NCI-H748 treated with DMSO at 0.1 percent for 48 hours (cell line): ENCODE measurements at places on chromosomes 12 and 14.

DNA sequence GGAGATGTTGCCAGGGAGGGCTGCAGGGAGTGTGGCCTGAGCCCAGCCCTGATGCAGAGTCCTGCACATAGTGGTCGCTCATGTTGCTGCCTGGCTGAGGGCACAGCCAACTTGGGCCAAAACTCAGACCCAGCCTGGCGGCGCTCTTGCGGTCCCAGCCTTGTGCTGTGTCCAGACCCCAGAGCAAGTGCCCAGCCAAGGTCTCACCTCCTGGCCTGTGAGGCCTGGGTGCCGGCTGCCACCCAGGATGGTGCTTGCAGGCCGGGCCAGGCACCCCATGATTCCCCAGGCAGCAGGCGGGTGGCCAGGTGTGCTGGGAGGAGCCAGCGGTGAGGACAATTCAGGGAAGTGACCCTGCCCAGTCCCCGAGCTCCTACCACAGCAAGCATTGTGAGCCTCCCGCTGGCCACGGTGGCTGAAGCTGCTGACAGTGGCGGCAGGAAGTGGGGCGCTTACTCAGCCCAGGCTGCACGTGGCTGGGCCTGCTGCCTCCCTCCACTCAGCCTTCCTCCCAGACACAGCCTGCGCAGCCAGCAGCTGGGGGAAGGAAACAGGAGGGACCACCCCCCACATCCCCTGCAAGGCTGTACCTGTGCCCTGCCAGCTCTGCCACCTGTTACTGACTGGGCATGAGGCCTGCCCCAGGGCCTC lies 17.7 kb upstream of the PGF start:
- no peak for DNase-seq

DNA sequence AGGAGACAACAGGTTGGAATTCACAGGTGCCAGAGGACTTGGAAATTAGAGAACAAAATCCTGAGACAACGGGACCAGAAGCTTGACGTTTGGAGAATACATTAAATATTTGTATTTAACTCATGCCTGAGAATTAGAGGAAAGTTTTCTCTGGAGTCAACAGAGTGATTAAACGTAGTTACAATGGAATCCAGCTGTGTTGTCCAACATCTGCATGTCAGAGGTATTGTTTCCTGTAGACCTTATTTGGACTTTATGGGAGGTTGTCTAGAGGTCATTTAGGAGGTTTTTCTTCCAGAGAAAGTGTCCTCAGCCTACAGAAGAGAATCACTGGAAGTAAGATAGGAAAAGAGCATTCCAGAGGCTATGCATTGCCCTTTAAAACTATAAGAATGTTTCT lies 45.1 kb upstream of the RERGL start:
- no peak for DNase-seq

- DNase-seq: no peak
Measured at GRCh38 chr12:56469007-56469930, 891 bp downstream of the SPRYD4 start.

- DNase-seq: no peak
Measured at GRCh38 chr14:24438223-24439097, 4.1 kb downstream of the SDR39U1 start.

DNA sequence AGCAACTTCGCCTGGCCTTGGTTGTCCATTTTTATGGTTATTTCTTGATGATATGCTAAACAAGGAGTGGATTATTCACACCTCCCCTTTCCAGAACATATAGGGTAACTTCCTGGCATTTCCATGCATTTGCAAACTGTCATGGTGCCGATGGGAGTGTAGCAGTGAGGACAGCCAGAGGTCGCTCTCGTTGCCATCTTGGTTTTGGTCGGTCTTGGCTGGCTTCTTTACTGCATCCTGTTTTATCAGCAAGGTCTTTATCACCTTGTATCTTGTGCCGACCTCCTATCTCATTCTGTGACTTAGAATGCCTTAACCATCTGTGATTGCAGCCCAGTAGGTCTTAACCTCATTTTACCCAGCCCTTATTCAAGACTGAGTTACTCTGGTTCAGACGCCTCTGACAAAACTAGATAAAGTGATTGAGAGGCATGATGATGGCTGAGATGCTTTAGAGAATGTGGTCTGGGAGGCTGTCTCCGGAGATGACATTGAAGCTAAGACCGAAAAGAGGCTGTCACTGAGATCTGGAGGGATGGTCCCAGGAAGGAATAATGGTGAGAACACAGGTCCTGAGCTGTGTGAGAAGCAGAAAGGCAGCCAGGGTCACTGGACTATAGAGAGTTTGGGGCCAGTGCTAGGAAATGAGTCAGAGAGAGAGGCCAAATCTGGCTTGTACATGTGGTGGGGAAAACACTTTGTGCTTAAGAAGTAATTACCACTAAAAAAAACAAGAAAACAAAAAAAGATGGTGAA lies 2.9 kb downstream of the GLT1D1 start:
- DNase-seq: no peak

GRCh38 chr14:49367696-49368095 lies 218.5 kb downstream of the RPS29 start:
- DNase-seq: no peak

DNA sequence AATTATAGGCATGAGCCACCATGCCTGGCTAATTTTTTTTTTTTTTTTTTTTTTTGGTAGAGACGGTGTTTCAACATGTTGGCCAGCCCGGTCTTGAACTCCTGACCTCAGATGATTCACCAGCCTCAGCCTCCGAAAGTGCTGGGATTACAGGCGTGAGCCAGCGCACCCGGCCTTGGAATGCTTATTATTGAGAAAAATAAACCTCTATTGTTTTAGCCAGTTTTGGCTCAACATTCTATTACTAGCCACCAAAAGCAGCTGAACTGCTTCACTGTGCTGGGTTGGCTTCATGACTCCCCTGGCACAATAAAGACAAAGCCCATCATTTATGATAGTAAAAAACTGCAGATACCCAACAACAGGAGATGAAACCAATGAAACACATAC lies 93.5 kb upstream of the CEP83 start:
- no peak for DNase-seq

- no peak for DNase-seq
Measured at GRCh38 chr14:44701563-44702263, 194.6 kb upstream of the FSCB start.

DNA sequence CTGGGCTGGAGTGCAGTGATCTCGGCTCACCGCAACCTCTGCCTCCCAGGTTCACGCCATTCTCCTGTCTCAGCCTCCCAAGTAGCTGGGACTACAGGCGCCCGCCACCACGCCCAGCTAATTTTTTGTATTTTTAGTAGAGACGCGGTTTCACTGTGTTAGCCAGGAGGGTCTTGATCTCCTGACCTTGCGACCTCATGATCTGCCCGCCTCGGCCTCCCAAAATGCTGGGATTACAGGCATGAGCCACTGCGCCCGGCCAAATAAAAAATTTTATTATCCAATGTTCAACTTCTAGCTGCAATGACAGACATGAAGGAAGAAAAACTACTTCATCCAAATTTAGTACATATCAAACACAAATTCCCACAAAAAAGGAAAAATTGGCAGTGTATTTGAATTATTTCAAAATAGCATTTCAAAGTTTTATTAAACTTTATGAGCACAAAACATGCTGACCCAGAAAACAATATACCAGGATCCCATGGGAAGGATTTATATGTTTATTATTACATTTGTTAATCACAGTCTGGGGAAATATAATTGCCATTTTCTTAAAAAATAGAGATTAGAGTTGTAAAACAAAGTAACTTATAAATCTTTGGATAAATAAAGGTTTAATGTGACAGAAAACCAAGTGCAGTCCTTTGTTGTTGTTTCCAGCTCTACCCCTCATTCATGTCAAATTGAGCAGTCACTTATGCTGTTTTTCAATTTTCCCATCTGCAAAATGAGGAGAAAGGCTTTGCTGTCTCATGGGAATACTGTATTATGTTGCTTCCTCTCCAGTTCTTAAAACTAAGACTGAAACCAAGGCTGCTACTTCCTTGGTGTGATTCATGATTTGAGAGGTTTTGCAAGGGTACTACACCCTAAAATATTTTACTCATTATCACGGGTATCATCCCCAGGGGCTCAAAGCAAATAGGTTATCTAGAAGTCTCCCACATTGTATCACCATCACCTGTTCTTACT lies 155.2 kb upstream of the AVPR1A start:
- DNase-seq: no peak

DNA sequence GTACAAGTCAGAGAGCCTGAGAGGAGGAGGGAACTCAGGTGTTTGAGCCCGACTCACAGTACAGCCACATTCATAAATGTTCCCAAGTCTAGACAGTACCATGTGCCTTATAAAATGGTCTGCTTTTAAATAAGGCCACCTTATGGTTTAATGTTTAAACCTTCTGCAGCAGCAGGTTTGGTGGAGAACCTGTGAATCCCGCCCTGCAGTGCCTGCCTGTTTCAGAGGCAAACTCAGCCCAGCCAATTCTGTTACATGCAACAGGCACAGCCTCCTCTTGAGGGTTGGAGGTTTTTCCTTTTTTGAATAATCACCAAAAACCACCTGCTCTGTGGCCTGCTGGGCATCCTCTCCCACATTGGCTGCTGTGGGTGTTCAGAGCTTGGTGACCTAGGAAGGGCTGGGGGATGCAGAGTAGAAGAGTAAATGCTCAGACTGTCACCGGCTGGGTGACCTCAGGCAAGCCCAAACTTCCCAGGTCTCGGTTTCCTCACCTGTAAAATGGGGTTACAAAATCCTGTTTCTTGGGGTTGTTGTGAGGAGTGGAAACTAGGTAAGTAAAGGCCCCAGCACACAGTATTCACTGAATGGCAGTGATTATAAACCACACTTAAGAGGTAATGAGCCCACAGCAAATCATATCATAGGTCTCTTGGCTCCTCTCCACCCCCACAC lies 28.0 kb downstream of the NUAK1 start:
- DNase-seq: no peak

DNA sequence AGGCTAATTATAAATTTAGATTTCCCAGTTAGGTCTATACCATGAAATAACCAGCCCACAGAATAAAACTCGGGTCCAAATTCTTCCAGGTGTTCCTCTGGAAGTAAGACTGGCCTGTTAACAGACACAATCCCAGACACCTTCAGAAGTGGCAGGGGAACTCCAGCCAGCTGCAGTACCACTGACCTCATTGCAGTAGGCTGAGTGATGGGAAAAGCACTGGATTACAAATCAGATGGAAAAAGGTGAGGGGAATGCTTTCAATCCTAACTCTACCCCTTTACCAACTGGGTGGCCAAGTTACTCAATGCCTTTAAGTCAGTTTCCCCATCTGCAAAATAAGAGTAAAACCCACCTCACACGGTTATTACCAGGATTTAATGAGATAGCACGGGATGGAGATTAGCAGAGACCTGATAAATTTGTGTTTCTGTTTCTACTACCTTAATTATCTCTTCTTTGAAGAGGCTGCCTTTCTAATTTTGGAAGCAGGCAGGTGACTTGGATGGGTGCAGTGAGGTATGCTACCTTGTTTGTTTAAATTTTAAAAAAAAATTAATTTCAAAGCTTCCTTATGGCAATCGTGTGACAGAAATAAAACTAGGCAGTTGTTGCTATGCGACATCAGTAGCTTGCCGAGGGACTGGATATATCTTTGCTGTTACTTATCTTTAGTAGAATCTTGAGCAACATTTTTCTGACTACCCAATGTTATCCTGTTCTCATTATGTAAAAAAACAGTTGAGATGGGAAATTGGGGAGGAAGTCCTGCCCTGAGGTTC lies 167.3 kb upstream of the GRIN2B start:
- DNase-seq: no peak

DNA sequence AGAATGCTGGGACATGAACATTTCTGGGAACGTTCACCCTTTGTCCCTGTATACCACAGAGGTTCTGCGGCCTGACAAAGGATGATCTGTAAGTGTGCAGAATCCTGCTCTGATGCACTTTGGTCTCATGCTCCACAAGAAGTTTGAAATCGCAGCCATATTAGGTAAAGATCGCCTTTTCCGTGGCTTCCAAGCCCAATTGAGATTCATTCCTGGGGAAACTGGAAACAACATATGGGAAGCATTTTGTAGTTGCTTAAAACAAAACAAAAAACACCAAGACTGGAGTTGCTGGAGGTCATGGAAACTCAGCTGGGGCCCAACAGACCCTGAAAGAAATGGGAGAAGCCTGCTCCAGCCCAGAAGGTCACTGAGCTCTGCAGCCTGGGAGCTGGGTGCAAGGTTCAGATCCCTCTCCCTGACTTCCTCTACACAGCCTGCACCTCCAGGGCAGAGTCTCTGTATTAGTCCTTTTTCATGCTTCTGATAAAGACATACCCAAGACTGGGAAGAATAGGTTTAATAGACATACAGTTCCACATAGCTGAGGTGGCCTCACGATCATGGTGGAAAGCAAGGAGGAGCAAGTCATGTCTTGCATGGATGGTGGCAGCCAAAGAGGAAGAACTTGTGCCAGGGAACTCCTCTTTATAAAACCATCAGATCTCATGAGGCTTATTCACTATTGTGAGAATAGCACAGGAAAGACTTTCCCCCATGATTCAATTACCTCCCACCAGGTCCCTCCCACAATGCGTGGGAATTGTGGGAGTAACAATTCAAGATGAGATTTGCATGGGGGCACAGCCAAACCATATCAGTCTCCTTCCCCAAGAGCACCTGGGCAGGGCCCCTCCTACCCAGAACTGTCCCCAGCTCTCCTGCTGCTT lies 60.8 kb upstream of the CHGA start:
- DNase-seq: peak; percentile 30

DNA sequence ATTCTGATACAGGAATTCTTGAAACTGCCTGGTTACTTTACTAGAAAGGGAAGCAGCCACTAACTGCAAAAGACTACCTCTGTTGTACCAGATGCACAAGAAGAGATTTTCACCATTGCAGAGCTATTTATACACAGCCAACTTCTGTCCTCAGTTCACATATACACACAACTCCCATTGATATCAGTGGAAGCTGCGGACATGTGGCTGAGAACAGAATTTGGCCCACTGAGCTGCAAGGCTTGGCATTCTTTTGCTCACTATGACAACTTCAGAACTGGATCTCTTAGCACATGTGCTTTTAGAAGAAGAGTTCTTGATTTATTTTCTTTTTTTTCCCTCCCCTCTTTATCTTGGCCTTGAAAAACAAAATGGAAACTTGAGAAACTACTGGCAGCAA lies 28.3 kb downstream of the PTPRO start:
- DNase-seq: no peak

- no peak for DNase-seq
Measured at GRCh38 chr14:26719514-26719913, 121.7 kb upstream of the NOVA1 start.

- DNase-seq: no peak
Measured at GRCh38 chr12:132873724-132874123, 13.7 kb downstream of the CHFR start.

DNA sequence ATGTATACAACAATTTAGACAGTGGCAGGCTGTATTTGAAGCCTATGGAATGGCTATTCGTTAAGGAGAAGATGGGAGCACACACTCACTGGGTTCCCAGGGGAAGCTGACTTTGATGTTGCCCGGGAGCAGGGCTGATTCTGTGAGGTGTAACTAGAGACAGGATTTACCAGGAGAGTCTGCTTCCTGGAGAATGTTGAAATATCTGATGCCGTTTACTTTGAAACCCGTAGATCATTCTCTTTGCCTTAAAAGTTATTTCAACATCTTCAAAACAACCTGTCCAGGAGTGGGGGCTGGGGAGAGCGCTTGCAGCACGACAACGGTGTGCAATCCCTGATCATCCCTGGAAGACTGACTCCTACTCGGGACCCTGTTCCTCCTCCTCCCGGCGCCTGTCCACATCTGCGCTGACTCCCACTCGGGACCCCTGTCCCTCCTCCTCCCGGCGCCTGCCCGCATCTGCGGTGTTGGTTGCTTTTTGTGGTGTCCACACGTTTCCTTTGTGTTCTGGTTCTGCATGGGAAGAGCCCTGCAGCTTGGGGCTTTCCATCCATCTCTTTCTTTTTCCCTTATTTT lies 72.6 kb downstream of the AACS start:
- DNase-seq: no peak

- DNase-seq: no peak
Measured at GRCh38 chr12:94702696-94703095, 52.3 kb upstream of the TMCC3 start.

- DNase-seq: no peak
Measured at GRCh38 chr14:54712465-54713200, 145.7 kb downstream of the SAMD4A start.
